ENCODE measurements at places on chromosomes 5 and 9. TPM values are rescaled to one million over a fixed set of nuclear protein-coding genes. Genes with fewer than 3 reads are reported as not detected.

Gene NTRK2
- total RNA-seq = not detected

Gene ARHGEF37
- total RNA-seq = 0.70 TPM

Gene WNT8A
- total RNA-seq = not detected

Gene NUTM2F
- not detected for total RNA-seq

Gene TSC1
- total RNA-seq = 52.8 TPM

Gene SPARC
- 22.7 TPM for total RNA-seq

Gene PLK2
- 39.2 TPM for total RNA-seq

Gene FGD3
- total RNA-seq = 25.7 TPM

Gene KCNMB1
- not detected for total RNA-seq

Gene SLC36A3
- total RNA-seq = not detected

Gene CBY3
- 1.3 TPM for total RNA-seq

Gene BAAT
- total RNA-seq = 1.3 TPM

Gene DELE1
- 67.6 TPM for total RNA-seq

Gene ACTBL2
- total RNA-seq = not detected

Gene PCDHGA8
- total RNA-seq = 0.18 TPM

Gene SPAAR
- total RNA-seq = not detected

Gene DOCK8
- total RNA-seq = 15.2 TPM

Gene ARID3C
- not detected for total RNA-seq

Gene PCDHB15
- not detected for total RNA-seq

Gene GLDC
- total RNA-seq = 320 TPM

Gene GRM6
- not detected for total RNA-seq

Gene CDC25C
- total RNA-seq = 22.9 TPM

Gene TXNDC8
- not detected for total RNA-seq

Gene SAXO1
- total RNA-seq = 0.20 TPM

Gene COL27A1
- 31.1 TPM for total RNA-seq

Gene SLC46A2
- not detected for total RNA-seq

Gene UGCG
- 25.0 TPM for total RNA-seq

Gene CCDC187
- 0.09 TPM for total RNA-seq

Gene SH3PXD2B
- 11.5 TPM for total RNA-seq

Gene HEMGN
- not detected for total RNA-seq

Gene GFI1B
- total RNA-seq = 0.79 TPM

Gene OLFM1
- not detected for total RNA-seq

Gene APBB3
- total RNA-seq = 23.4 TPM

Gene RNF208
- total RNA-seq = 6.3 TPM

Data from Caco-2 (cell line).